ENCODE measurements at places on chromosomes 1 and 21.

DNA sequence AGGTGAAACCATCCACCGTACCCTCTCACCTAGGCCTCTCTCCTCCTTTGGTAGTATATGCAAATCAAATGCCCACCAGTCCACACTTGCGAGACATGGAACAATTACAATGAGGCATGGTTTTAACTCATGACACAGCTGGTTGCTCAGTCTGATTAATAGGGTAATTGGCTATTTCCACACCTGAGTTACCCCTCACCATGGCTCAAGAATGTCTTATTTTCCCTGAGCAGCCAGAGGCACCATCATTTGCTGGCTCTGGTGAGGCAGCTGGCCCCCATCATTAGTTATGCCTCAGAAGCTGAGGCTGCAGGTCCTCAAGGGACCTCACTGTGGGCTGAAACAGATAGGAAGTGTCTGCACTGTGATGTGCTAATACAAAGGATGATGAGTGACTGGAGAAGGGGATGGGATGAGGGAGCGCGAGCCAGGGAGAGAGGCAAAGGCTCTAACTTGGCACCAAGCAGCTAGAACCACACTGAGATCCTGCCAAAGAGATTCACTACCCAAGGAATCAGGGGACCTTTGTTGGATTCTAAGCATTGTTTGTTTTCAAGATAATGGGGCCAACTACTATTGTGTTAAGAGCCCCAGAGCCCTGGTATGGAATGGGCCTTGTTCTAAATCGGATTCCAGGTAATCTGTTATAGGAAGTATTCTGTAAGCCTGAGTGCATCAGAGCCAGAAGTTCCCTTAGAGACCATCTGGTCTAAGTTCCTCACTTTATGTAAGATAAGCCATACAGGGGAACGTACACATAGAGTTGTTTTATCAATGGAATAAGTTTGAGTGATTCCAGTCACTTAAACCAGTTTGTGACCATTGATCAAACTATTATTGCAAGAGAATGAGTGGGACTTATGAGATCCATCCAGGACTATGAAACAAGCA lies 80.0 kb upstream of the CNTN2 start:
- DNase-seq: no peak

GRCh38 chr1:204602871-204603542 lies 82.5 kb downstream of the LRRN2 start:
- DNase-seq: no peak

DNA sequence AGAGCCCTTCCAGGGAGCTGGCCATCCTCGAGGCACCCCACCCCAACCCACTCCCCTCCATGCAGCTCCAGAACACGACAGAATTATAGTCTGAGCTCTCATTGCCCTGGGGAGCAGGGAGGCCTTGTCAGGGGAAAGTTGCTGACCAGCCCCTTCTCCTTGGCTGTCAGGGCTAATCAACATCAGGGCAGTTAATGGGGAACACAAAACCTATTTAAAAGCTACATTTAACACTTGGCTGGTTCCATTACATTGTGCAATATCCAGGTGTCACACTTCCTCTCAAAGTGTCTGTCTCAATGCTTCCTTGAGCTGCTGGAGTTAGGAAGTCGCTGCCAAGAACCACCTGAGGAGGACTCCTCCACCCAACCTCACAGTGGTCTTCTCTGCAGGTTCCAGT lies 111.8 kb upstream of the GRIK3 start:
- no peak for DNase-seq

DNA sequence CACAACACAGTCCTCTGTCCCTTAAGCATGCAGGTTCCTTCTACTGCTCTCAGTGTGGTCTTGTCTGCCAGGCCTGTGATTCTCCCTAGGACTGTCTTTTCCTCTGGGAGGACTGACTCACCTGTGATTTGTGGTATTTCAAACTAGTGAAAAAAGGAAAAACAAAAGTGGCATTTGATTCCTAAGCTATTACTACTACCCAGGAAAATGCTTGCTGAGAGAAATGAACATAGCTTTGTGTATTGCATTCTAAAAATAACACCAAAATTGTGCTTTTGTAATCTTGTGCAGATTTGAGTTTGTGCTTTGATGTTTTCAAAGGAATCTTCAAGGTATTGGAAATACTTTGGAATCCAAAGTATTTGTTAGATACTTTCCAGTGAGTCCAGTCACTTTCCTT lies 57.0 kb downstream of the GPR161 start:
- DNase-seq: no peak

- no peak for DNase-seq
Observed at GRCh38 chr1:20382711-20383110, 92.0 kb downstream of the VWA5B1 start.

DNA sequence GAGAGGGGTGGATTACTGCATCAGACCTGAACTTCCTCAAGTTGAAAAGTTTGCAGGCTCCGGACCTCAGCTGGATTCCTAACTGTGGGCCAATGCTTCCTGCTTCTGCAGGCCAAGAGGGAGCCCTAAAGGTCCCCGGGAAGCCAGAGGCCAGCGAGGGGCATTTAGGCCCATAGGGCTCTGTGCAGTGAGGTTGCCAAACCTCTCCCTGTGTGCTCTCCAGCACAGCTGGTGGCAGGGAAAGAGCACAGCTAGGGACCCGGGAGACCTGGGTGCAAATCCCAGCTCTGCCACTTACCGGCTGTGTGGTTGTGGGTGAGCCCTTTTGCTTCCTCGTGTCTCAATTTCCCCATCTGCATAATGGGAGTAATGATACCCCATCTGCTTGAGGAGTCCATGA lies 100.5 kb downstream of the PAX7 start:
- no peak for DNase-seq

DNA sequence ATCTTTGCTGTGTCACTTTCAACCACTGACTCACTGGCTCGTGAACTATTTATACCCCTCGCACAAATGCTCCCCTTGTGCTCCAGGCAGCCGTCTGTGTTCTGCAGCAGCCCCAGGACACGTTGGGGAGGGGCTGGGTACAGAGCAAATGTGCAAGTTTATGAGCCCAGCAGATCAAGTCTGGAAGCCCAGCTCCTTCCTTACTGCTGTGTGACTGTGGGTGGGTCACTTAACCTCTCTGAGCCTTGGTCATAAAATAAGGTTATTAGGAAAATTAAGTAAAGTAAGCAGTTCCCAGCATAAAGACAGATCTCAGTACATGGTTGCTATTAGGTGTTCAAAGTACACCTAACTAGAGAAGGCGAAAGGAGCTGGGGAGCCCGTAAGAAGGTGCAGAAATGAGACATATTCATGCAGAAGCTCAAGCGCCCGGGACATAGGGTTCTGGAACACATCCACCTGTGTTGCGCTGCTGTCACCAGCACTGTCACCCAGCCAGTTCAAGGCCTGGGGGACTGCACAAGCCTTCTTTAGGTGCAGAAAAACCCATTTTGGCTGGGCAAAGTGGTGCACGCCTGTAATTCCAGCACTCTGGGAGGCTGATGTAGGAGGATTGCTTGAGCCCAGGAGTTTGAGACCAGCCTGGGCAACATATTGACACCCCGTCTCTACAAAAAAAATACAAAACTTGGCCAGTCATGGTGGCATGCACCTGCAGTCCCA lies 13.8 kb downstream of the EFHD2 start:
- DNase-seq: no peak

- no peak for DNase-seq
Observed at GRCh38 chr21:32713726-32714125, 14.1 kb downstream of the SYNJ1 start.

Data from NCI-H1105 treated with DMSO at 0.1 percent for 48 hours (cell line).